ENCODE measurements at places on chromosomes 12 and 14.

DNA sequence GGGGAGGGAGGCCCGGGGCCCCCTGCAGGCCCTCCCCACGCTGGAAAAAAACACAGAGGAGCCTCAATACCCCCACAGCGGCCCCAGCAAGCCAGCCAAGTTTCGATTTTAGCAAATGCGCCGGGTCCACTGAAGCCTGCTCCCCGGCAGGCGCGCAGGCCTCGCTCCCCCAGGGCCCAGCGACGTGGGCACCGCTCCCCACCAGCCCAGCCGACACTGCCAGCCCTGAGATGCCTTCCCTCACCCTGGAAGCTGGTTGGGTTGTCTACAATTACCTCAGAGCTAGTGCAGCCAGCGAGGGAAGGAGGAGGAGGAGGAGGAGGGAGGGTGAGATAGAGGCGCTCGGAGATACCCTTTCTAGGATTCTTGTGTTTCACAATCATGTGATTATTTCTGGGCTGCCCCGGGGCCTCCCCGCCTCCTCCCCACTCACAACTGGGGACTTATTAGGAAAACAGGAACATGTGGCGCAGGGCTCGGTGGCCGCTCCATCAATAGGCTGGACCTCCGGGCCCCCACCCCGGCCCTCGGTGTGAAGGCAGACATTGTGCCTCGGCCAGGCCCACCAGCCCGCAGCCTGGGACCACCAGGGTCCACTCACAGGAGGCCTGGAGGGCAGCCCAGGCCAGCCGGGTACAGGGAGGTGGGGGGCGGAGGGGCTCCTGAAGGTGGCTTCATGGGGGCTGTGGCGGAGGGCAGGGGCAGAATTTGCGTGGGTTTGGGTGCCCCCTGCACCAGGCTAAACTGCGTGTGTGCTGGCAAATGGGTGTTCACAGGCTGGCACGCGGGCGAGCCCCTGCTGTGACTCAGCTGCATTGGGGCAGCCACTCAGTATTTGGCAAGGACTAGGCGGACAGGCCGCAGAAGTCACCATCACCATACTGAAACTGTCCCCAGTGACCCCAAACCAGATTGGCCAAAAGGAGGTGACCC, 109.9 kb downstream of the NCOR2 start:
- DNase-seq: peak; percentile 56

DNA sequence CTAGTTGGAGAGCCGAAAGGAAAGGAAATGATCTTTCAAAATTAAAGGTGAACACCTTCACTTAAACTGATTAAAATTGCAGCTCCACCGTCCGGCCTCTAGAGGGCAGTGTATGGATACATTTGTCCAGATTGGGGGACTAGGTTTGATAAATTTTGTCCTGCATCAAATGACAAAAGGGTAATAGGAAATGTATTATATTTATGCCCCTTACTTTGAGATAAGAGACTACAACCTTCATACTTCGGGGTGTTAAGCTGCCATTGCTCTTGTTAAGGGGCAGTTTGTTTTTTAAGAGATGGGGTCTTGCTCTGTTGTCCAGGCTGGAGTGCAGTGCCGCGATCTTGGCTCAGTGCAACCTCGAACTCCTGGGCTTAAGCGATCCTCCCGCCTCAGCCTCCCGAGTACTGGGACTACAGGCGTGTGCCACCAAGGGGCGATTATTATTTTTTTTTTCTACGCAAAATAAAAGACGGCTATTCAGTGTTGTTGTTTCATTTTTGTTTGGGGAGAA, 818 bp upstream of the SUOX start:
- no peak for DNase-seq

- no peak for DNase-seq
Observed at GRCh38 chr12:60724475-60724874, 1128.6 kb downstream of the SLC16A7 start.

- no peak for DNase-seq
Observed at GRCh38 chr12:26566675-26567074, 266.3 kb downstream of the ITPR2 start.

DNA sequence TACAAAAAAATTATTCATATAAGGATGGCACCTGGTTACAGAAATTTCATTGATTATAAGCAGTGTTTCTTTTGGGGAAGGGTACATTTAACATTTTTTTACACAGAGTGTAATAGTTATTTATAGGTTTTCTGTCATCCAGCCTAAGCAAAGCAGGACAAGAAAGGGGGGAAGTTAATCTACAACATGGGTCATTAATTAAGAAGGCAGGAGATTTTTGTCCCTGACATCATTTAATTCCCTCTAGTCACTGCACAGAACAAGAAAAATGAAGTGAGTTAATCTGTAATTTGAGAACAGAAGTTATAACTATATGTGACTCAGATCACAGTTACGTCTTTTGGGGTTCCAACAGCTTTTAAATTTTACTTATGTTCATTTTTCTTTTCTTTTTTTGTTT, 173.4 kb downstream of the PTPRO start:
- no peak for DNase-seq

Data from retinal pigment epithelial cell (primary cell).